AG09319 (cell line): ENCODE measurements at places on chromosomes 7 and 10.

DNA sequence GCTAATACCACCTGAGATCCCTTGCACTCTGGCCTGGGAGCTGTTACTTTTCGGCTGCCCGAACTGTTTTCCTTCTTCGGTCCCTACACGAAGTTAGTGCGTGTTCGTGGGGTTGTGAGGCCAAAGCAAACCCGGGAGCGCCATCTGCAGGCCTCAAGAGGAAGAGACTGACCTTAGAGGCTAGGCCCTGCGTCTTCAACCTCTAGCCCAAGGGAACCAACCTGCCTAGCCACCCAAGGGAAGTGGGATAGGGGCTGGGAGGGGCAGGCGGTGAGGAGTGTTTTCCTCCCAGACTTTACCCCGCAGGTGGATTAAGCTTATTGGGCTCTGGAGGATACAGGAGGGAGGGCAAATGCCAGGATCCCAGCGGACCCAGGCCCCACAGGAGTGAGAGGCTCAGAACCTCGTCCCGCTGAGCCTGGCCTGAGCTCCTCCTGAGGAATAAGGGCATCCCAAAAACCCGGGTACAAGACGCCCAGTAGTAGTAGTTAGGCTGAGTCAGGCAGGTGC is 1.7 kb upstream of the PAX2 start:
- peak; percentile 10 for DNase-seq

GRCh38 chr7:66379542-66380160 is 174.5 kb downstream of the TPST1 start:
- no peak for DNase-seq

- no peak for DNase-seq
Measured at GRCh38 chr7:24851786-24852185, 94.5 kb upstream of the GSDME start.

DNA sequence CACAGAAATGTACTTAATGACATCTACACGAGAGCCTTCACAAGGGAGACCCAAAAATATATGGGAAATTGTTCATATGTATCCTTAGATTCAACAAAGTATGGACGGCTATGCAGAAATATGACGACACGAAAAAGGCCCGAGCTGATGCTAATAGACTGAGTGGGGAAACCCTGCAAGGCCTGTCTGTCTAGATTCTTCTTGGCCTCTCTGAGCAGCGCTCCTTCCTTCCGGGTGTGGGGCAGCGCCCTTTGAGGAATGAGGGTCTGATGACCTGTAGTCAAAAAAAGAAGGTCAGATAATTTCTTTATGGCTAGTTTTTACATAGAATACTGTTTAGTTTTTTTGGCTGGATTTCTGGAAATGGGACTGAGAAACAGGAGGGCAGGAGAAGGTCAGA is 192.8 kb upstream of the AKR1E2 start:
- no peak for DNase-seq

- no peak for DNase-seq
Measured at GRCh38 chr10:28872587-28873165, 195.4 kb downstream of the BAMBI start.

- peak; percentile 28 for DNase-seq
Measured at GRCh38 chr10:59181668-59182067, 5.2 kb downstream of the PHYHIPL start.

DNA sequence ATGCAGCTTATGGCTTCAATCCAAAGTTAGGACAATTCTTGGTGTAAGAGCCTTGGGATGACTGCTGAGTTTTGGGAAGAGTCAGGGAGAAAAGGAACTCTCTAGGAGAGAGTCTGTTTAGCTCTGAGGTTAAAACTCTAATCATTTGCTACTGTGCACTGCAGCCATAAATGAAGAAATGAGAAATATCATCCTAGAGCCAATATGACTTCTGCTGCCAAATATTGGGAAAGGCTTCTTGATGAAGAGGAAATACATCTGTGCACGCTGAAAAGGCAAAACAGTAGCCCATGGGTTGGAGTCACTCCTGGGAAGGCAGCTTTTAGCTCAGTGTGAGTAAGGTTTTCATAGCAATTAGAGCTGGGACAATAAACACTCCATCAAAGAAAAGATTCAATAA is 308.8 kb downstream of the SFMBT2 start:
- DNase-seq: no peak

DNA sequence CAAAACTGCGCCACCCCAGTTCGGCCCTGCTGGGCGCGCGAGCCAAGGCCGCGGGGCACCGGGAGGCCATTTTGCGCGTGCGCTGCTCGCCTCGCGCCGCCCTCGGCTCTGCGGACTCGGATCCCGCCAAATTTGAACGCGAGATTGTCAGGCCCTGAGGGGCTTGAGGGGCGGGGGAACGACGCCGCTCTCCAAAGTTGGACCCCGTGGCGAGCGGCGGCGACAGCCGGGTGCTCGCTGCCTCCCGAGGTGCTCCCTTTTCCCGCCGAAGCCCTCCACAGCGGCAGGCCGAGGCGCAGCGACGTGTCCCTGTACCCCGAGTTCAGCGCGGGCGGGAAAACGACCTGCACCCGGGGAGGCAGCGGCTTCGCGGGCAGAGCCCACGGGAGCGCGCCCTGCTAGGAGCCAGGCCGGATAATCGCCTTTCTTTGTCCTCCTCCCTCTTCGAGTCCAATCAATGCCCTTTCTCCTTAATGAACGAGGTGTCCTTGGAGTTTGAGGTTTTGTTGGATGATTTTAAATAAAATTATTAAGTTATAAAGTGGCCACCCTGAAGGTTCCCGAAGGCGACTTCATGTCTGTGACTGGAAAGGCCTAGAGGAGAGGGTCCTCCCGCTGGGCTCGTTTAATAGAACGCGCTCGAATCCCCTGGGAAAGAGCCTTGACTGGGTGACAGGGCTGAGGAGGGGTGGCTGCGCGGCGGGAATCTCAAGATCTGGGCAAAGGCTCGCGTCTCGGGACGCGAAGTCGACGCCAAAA is 10.7 kb upstream of the SPAG6 start:
- no peak for DNase-seq

DNA sequence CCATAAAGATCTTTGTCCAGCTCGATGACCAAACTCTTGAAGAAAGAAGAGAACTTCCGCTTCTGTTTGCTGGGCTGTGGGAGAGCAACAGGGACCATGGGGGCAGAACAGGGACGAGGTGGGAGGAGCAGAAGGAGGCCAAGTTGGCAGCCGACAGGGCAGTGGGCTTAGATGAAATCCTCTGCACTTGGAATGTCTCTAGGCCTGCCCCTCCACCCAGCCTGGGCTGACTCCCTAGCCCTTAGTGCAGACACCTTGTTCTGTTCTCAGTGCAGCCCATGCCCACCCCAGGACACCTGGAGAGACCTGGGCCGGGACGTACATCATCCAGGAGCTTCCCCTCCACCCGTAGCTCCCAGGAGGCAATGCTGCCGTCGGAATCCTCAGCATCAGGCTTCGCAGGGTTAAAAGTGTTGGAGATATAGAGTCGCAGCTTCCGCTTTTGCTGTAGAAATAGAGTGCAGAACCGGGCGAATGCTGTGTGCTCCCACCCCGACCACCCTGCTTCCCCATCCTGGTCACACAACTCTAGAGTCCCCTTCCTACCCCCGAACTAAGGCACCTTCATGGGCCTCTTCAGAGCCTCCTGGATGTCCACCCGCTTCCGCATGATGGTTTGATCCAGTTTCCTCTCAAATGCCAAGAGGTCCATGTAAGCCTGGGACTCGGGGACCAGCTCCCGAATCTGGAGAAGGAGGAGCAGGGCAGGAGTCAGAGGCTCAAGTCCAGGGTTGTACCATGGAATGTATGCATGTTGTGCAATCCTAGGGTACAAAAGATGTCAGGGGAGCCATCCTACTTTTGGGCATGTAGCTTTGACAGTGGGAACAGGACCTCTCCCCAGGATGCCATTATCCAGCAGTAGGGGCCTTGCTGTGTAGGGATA is 6.1 kb downstream of the SMARCD3 start:
- no peak for DNase-seq

DNA sequence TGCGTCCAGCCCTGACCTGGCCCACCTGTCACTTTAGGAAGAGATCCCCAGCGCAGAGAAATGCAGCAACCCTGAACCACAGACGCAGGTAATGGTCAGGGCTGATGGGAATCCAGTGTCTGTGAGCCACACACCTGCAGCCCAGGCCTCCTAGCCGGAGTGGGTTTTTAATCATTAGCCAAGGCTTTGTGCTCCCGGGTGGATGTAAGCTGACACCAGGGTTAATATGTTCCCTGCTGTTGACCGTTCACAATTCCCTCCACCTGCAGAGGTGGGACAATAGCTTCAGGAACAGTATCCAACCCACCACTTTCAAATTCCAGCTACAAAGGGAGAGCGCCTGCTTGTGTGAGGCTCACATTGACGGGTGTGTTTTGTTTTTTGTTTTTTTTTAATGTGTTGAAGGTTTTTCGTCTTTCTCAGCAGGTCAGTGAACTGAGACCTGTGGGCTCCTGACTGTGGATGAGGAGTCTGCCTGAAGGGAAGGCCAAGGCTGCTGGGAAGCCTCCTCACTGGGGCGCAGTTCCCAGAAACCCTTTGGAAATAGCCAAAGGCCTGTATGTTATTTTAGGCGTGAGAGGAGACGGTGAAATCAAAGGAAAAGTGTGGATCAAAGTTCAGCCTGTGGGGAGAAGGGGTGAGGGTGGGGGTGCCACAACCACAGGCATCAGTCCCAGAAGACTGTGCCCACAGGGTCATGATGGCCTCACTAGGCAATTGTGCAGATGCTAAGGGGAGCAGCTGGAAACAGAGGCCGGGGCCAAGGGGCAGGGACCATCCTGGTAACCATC is 111.1 kb downstream of the TNS3 start:
- DNase-seq: no peak

- no peak for DNase-seq
Measured at GRCh38 chr10:48507933-48508790, 96.7 kb downstream of the ARHGAP22 start.

DNA sequence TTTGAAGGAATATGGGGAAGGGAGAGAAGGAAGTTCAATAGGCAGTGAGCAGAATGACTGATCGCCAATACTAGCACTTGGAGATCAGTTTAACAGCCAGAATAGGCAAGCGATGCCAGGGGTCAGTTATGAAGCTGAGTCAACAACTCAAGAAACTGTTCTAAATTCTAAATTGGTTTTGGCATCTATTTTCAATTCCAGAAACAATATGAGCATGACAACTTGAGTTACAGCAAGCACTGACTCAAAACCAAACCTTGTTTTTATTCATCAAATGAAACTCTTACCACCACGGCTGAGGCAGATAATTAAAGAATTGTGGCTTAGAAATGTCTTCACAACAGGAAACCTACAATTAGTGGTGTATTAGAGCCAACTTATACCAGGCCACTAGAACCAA is 180.5 kb upstream of the ASAH2 start:
- DNase-seq: no peak

DNA sequence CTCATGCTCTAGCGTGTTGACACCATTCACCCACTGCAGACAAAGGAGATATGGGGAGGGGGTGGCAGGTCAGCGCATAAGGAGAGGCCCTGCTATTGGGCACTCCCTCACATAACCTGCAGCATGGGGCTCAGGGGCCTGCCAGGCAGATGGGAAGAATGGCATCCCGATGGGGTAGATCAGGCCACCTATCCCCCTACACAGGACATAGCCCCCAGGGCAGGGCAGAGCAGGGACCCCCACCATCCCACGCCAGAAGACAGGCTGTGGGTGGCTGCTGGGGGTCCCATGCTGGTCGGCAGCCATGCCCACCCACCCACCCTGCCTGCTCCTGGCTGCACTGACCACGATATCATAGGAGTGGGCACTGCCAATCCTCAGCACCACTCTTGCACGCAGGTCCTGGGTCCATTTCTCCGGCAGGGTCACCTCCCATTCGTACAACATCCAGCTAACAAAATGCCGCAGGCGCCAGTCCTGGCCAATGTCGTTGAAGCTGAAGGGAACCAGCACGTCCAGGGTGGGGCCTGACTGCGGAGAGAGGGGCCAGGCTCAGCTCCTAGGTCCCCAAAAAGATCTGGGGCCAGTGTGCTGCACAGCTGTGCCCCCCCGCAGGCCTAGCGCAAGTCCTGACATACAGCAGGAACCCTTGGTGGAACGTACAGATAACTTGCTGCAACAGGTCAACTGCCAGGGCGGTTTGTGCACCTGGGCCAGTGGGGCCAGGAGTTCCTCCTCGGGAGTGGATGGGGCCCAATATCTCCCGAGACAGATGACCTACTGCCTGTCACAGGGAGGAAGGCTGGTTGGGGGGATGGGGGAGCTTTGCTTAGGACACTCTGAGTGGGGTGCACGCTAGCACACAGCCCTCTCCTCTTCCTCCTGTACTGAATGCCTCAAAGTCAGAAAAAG is 45.9 kb upstream of the ZNF479 start:
- DNase-seq: no peak

GRCh38 chr10:1715821-1716220 is 21.5 kb downstream of the ADARB2 start:
- no peak for DNase-seq

DNA sequence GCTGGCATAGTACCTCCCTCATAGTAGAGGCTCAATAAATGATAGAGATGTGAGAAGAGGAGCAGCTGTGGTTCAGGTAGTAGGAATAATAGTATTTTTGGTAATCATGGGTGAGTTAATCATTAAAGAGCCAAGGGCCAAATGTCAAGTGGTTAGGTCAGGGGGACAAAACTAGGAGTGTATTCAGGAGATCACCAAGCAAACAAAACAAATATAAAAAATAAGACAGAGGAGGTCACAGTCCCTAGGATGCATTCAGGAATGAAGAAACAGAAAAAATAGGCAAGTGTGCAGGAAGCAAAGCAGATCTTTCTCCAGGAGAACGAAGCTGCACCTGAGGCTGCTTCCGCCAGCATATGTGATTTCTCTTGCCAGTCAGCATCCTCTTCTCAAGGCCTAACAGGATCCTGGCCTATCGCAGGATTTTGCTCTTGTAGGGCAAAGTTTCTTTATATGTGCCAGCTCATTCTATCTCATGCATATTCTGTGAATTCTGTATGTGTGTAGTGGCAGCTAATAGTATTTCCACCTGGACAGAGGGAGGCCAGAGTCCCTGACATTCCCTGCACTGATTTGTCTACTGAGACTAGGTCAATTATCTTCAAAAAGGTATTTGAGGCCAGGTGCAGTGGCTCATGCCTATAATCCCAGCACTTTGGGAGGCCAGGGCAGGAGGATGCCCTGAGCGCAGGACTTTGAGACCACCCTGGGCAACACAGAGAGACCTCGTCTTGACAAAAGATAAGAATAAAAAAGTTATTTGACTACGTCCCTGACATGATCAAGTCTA is 82.7 kb downstream of the AKR1D1 start:
- no peak for DNase-seq

- DNase-seq: no peak
Measured at GRCh38 chr7:143978585-143978984, 21.5 kb upstream of the OR6B1 start.

GRCh38 chr10:73614720-73615119 is 23.6 kb upstream of the USP54 start:
- no peak for DNase-seq

DNA sequence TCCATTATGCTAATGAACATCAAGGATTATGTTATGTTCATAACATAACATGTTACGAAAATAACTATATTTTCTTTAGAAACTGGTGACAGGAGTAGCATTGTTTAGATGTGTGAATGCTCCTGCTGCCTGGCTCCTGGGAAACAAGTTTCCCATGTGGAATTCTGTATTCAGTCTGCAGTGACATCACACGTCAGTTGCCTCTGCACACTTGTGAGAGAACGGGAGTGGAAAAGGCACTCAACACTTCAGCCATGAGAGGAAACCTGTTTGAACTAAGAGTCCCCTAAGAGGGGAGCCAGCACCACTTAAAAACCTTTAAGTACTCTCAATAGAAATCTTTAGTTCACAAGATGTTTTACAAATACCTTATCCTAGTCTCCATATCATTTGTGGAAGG is 140.3 kb upstream of the FAM20C start:
- DNase-seq: no peak
